ENCODE measurements at places on chromosomes 3 and 15. TPM values are rescaled to one million over a fixed set of nuclear protein-coding genes. Genes with fewer than 3 reads are reported as not detected.

Gene NEK11
- 20.7 TPM for polyA plus RNA-seq

Gene LIPH
- 0.28 TPM for polyA plus RNA-seq

Gene GOLGA6L7
- polyA plus RNA-seq = not detected

Gene GTF2A2
- polyA plus RNA-seq = 563 TPM

Gene IL17RD
- polyA plus RNA-seq = 0.56 TPM

Gene STRIT1
- polyA plus RNA-seq = not detected

Gene SAMMSON
- not detected for polyA plus RNA-seq

Gene ATP13A5
- polyA plus RNA-seq = not detected

Gene ATP2B2
- polyA plus RNA-seq = 357 TPM

Gene GP9
- polyA plus RNA-seq = not detected

Gene SEMA3G
- polyA plus RNA-seq = 0.20 TPM

Gene ACAA1
- 21.7 TPM for polyA plus RNA-seq

Gene C3orf20
- polyA plus RNA-seq = not detected

Gene ZDHHC3
- 22.7 TPM for polyA plus RNA-seq

Gene CD200R1
- 3.1 TPM for polyA plus RNA-seq

Gene MME
- polyA plus RNA-seq = 2.0 TPM

Gene NAALADL2
- 5.1 TPM for polyA plus RNA-seq

Gene GXYLT2
- polyA plus RNA-seq = 0.42 TPM

Gene NRROS
- polyA plus RNA-seq = not detected

Gene GPR62
- not detected for polyA plus RNA-seq

Gene SPSB4
- not detected for polyA plus RNA-seq

Gene TM4SF1
- 4.7 TPM for polyA plus RNA-seq

Gene PYGO1
- 2.4 TPM for polyA plus RNA-seq

Gene UBE2Q2
- 3.9 TPM for polyA plus RNA-seq

Gene PARP9
- 1.9 TPM for polyA plus RNA-seq

Measured in Purkinje cell (primary cell).